ENCODE measurements at places on chromosomes 1 and 21.

GRCh38 chr1:54540582-54541295 is 7.3 kb upstream of the ACOT11 start:
- no peak for DNase-seq

- DNase-seq = no peak
Measured at GRCh38 chr21:18151046-18151445, 93.6 kb upstream of the CHODL start.

DNA sequence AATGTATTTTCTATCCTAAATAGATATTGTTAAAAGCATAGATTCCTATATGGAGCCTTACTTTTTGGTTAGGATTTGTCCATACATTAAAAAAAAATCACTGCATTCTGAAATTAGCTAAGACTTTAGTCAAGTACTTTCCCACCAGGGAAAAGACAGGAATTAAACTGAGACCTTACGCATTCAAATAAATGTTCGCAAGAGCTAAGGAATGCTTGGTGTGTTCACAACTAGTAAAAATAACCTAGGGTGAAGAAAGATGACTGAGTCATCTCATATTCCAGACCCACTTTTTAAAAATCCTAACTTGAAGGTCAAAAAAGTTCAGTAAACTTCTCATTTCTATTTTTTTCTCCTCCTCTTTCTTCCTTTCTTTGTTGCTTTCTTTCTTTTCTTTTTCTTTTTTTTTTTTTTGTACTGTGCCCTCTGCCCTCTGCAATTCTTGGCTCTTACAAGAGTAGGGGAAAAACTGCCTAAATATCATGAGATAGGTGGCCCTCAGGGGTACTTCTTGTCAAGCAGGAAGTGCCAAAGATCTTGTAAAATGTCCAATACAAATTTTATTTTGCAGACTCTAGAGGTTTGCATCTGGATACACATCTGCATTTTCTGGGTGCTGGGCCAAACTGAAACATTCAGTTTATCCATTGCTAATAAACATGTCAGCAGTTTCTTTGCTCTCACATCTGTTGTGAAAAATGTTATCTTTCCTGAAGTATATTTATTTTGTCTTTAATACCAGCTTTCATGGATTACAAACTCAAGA is 121.4 kb upstream of the GORAB start:
- DNase-seq = no peak

GRCh38 chr1:29577512-29577911 is 341.2 kb downstream of the PTPRU start:
- DNase-seq = no peak

GRCh38 chr1:85857991-85858390 is 149.8 kb upstream of the ZNHIT6 start:
- DNase-seq = no peak

DNA sequence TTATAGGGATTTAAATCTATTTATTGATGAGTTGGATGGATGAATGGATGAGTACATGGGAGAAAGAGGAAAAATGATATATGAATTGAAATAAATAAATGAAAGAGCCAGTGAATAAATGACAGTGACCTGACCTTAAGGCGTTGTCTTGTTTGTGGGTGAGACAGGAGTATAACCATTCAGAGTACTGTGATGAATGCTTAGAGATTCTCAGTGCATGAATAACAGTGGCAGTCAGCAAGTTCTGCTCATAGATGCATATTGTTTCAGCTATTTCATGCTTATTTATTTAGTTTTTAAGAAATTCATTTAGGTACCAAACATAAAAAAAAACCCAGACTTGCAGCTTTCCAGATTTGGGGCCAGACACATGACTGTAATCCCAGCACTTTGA is 116.4 kb downstream of the FGGY start:
- no peak for DNase-seq

DNA sequence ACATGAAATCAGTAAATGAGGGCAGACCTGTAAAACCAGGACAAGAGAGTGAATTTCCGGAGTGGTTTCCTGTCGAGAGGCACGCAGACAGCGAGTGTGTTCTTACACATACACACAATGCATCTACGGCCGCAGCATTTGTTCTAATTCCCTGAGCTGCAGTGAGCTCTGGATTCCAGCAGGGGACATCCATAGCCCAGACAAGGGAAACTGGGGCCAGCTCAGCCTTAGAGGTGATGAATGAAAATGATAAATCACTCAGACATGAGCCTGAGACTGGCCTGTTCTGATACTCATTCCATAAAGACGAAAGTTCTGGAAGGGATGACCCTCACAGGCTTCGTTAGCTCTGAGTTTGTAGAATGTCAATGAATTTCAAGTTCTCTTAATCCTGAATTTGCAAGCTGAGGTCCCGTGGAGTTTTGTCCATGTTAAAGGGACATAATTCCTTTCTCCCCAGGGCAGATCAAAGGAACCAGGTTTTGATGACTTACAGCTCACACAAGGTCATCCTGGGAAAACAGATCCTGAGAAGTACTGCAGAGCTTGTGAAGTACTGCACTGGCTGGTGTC is 207.9 kb upstream of the C1orf87 start:
- DNase-seq = peak; percentile 71

Measured in NCI-H226 (cell line).